Stimulated activated CD4-positive, alpha-beta T cell treated with anti-CD3 and anti-CD28 coated beads, Interleukin-2, amount 100 ng/mL, for 4 hours (primary cell): ENCODE measurements at places on chromosomes 12 and 14.
A peak's percentile ranks its signal among the peaks of the same experiment; 100 is the strongest.

DNA sequence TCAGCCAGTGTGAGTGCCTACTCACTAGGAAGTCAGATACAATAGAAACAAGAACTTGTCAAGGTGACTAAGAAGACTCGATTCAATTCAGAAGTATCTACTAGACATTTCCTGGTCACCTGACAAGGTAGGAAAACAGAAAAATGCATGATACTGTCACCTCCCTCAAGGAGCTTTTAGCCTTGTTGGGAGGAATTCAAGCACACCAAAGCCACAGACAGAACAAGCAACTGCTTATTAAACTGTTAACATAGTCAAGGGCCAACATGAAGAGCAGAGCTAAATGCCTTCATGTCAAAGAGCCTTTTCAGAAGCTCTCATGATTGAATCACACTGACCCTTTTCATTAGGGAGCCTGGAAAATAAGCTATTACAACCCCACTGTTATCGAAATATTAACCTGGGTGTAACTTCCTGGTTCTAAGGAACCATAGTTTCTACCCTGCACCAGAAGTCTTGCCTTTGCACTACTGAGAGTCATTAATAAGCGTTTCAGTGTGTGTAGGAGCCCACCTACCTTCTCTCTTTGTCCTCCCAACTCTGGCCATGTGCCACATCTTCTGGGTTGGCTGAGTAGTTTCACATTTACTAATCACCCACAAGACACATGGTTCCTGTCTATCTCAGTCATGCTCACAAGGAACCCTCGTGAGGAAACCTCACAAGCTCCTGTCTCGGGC lies 31.0 kb upstream of the LGALS3 start:
- peak; percentile 26 for DNase-seq

GRCh38 chr12:8903646-8904045 lies 10.7 kb upstream of the PHC1 start:
- no peak for DNase-seq

DNA sequence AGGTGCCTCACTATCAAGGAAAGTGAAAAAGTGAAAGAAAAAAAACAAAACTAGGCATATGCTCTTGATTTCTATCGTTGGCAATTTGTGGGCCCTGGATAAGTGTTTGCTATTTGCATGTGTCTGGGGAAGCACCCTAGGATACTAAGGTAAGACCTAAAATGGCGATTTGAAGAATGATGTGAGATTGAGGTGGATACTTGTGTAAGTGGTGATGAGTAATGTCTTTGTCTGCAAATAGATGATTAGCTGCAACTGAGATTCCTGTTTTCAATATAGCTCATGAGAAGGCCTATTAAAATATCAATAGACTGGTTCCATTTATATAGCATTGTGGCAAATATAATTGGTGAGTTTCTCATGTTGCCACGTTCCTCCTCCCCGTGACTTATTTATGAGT lies 261.7 kb downstream of the NEDD1 start:
- no peak for DNase-seq

- no peak for DNase-seq
Measured at GRCh38 chr12:40209886-40210285, 14.9 kb upstream of the LRRK2 start.

GRCh38 chr14:54335569-54336155 lies 61.1 kb upstream of the CDKN3 start:
- DNase-seq, result no peak

DNA sequence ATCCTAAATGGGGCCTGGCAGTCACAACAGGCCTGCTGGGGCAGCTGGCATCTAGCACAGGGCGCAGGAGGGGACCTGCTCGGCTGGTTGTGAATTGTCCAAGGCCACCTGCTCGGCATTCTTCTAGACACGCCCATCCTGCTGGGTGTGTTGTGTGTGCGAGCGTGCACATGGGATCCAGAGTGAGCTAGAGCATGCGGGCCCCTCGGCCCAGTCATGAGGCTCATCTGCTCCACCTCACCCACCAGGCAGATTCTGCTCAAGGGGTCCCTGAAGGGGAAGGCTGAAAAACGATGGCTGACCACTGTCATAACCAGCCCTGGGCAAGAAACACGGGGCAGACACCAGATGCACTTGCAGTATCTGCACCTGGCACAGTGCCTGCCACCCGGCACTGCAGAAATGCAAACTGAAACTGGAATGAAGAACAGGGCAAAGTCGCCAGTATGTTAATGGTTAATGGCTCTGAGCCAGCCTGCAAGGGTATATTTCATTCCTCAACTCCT lies 31.8 kb downstream of the MAX start:
- DNase-seq, result no peak

DNA sequence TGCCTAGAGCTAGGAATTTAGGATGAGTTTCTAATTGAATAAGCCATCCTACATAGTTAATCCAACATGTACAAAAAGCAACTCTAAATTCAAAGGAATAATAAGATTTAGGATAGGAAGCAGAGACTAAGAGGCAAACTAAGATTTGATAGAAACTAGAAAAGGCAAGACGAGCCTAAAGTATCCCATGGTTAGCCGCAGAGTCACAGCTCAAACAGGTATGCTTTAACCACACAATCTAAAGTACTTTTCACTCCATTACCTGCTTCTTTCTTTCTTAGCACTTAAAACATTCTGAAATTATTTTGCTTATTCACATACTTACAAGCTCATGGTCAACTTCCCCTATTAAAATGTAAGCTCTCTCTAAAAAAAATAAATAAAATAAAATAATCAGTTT lies 51.8 kb downstream of the OTOGL start:
- DNase-seq, result no peak

- DNase-seq, result no peak
Measured at GRCh38 chr12:52637299-52637698, 14.7 kb downstream of the KRT2 start.

DNA sequence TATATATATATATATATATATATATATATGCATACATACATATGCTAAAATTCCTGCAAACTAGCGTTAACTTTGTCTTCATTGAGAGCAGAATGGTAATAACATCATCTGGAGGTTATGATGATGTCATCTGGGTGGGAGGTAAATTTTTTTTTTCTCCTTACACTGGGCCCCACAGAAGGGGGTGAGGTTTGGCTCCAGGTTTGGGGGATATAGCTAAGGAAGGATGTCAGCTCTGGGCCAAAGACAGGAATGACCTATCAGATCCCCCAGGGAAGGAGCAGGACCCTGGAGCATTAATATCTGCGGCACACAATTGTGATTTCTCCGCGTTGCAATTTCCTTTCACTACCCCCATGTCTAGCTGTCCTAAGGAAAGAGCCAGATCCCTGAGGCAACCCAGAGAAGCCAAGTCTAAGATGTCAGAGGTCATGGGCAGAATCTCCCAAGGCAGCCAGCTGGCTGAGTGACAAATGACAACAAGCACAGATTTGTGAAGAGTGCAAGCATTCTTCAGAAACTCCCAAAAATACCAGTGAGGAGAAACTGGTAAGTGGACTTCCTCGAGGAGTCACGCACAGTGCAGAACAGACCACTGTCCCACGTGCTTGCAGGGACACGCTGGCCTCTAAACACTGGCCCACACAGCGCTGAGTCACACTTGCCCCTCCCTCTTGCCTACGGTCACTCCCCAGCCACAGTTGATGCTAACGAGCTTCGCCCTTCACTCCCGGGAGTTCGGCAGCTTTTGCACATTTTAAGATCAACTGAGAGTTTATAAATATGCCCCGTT lies 9.9 kb downstream of the UBC start:
- no peak for DNase-seq

DNA sequence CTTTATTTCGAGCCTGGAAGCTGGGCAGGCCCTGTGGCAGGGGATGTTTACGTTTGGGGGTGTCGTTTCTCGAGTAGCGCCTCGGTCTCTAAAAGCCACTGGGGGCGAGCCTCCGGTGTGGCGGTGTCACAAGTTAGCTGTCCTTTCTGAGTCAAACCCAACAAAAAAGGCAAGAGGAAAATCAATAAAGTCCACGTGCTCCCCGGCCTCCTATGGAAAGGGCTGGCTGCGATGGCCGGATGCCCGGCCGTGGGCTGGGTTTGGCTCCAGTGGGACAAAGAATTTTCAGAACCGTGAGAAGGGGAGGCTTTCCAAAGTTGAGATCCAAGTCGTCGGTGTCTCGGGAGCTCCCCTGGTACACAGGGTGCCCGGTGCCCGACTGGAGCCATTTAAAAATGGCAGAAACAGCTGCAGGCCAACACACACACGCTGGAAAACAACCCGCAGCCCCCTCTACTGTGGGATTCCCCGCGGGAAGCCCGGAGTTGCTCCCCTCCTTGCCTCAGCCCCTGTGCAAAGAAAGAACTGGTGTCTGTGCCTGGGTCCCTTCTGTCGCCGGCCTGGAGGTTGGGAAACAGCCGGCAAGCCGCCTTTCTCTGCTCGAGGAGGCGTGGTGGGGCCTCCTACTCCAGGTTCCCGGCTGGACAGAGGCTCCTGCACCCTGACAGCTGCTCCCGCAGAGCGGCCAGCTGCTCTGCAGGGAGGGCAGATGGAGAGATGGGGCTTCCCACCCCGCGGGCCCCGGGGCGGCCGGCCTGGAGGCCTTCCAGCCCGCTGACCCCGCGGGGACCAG lies 1.9 kb downstream of the BCL7A start:
- no peak for DNase-seq

DNA sequence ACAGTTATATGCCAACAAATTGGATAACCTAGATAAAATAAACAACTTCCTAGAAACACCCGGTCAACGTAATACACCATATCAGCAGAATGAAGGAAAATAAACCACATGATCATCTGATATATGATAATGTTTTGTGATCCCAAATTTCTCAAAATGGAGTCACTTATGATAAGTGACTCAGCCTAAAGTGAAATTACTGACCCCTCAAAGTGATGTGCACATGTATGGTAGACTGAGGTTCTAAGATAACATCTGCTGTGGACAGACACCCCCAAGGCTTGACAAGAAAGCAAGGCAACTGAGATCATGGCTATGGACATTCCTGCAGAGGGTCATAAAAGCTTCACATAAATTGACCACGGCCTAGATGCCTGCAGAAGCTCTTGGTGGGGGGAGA lies 105.1 kb upstream of the DCN start:
- DNase-seq, result no peak

GRCh38 chr14:103854822-103855733 lies 7.7 kb upstream of the PPP1R13B start:
- no peak for DNase-seq

GRCh38 chr12:9761419-9761781 lies 699 bp upstream of the CD69 start:
- no peak for DNase-seq

DNA sequence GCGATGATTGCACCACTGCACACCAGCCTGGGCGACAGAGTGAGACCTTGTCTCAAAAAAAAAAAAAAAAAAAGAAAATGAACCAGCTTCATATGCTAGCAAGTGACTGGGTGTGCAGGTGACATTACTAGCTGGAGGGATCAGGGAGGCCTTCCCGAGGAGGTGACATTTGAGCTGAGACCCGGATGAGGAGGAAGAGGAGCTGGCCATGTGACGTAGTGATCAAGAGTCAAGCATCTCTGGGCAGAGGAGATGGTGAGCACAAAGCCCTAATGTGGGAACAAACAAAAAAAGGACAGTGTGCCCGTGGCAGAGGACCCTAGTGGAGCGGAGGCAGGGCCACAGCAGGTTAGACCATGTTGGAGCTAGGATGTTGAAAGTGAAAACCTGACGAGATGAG lies 3.5 kb upstream of the PTPN6 start:
- no peak for DNase-seq

GRCh38 chr12:104446646-104447421 lies 9.9 kb upstream of the CHST11 start:
- no peak for DNase-seq

DNA sequence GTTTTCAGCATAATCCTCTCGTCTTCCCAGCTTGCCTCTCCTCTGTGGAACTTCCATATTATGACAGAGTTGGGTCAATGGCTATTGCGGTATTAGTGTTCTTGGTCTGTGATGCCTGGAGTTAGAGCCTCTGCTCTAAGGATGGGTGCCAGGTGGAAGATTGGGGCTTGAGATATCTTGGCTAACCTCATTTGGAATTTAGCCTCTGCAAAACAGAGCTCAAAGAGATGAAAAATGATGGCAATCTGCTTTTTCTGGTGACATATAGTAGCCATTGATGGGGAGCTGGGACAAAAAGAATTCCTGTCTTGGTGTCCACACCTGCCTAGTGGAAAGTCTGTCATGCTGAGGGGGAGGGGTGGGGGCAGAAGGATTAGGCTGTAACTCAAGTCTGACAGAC lies 152.1 kb downstream of the RPL10L start:
- DNase-seq, result no peak

DNA sequence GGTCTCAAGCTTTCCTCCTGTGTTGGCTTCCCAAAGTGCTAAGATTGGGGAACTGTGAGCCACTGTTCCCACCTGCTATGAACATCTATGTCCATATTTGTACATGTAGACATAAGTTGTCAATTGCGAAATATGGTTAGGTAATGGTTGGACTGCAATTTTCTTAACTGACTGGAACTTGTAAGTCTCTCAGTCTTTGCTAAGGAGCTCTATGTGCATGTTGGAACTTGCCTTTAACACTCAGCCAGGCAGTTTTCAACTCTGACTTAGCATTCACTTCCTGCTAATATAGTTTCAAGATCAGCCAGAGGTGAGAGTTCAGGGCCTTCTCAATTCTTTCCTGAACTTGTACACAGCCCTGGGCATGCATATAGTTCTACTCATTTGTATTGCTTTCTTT lies 44.5 kb upstream of the EEA1 start:
- no peak for DNase-seq

GRCh38 chr14:71321574-71322315 lies 414.5 kb downstream of the PCNX1 start:
- DNase-seq, result no peak

DNA sequence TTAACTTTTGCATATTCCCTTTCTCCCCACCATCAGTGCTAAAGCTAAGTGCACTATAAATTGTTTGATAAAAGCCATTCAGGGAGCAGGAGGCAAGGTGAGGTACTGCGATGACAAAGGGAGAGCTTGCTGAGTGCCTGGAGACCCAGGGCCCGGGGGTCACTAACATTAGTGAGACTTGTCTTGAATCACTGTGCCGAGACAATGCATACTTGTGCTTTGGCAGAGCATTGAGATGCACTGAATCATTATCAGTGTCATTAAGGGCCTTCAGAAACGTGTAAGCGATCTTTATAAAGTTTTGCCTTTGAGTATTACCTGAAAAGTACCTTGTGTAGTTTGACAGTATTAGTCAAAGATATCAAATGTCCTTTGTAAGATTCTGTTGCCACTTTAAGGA lies 447.5 kb downstream of the PCNX1 start:
- no peak for DNase-seq

DNA sequence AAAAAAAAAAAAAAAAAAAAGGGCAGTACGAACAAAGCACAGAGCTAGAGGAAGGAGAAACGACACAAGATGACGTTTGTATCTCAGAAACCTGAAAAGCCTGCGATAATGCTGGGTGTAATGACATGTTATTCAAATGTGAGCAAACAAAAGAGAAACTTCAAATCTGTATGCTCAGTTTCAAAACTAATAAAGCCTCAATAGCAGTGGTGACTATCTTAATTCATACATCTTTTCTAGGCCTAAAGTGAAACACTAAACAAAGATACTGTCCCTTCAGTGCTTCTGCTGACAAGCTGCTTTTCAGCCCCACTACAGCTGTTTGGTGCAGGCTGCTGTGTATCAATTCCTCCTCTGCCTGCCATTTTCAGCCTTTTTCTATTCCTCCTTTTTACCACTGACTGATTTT lies 15.8 kb downstream of the ITPR2 start:
- no peak for DNase-seq
